BE2C (cell line): ENCODE measurements at places on chromosomes 2 and 18.

DNA sequence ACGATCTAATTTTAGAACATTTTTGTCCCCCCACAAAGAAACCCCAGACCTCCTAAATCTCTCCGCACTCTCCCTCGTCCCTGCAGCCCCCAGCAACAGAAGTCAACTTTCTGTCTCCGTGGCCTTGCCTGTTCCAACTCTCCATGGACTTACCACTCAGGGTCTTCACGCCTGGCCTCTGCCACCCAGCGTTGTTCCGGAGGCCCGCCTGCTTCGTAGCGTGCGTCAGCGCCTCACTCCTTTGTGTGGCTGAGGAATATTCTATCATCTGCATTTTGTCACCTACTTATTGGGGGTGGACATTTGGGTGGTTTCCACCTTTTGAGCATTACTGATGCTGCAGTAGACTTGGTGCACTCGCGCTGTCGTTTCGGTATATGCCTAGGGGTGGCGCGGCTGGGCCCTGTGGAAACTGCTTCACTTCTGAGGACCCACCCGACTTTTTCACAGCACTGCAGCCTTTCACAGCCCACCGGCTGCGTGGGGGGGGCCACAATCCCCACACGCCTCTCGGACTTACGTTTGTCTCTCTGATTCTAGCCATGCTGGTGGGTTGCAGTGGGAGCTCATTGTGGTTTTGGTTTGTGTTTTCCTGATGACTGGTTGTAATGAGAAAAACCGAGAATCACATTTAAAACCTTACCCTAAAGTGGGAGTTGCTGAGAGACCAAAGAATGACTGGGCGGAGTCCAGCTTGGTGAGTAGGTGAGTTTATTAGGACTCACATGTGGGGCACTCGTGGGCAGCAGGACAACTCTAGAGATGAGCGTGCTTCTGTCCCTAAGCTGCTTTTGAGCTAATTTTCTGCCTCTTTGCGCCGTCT lies 1.4 kb upstream of the HSBP1L1 start:
- DNase-seq = no peak

DNA sequence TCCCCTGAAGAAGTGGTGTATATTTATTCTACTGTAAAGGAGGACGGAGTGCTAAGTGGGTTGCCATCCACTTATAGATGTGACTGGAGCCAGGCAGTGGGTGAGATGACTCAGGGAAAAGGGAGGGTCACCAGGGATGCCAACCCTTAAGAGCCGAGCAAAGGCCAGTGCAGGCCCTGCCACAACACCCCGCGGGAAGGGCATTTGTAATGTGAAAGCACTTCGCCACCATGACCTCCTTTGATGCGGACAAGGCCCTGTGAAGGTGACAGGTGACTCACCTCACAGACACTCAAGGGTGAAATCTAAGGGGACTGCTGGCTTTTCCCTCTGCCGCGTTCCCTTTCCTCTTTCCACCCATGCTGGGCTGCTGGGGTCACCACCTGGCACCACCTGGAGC lies 50.2 kb upstream of the MRPL33 start:
- no peak for DNase-seq

GRCh38 chr2:210224591-210224940 lies 681 bp downstream of the ACADL start:
- DNase-seq = no peak

DNA sequence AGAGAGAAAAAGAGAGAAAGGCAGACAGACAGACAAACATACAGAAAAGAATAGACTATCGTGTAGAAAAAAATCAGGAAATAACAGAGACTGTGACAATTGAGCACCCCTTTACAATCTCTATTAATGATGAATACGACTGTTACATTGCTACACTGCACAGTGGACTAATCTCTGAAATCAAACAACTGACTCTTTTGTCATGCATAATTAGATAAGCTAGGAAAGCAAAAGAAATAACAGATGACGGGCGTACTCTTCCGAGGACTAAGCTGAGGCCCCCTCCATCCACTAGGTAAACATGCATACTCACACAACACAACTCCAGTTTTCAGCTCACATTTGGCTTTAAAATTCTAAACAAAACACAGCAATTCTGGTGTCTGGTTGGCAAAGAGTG lies 267.0 kb downstream of the NOL4 start:
- DNase-seq = no peak

GRCh38 chr18:21663578-21663977 lies 41.0 kb downstream of the ABHD3 start:
- no peak for DNase-seq

DNA sequence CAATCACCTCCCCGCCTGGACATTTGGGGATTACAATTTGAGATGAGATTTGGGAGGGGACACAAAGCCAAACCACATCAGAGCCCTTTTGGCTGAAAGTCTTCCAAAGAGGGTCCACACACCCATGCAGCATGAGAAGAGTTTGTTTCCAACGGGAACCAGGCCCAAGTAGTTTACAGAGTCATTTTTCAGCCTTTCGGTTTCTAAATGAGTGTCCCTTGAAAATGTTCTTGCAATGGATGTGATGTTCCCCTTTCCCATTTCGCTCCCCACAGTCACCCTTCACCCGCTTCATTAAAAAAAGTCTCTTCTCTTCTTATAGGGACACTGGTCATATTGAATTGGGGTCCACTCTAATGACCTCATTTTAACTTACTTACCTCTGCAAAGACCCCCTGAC lies 157.4 kb downstream of the ARL4C start:
- no peak for DNase-seq

DNA sequence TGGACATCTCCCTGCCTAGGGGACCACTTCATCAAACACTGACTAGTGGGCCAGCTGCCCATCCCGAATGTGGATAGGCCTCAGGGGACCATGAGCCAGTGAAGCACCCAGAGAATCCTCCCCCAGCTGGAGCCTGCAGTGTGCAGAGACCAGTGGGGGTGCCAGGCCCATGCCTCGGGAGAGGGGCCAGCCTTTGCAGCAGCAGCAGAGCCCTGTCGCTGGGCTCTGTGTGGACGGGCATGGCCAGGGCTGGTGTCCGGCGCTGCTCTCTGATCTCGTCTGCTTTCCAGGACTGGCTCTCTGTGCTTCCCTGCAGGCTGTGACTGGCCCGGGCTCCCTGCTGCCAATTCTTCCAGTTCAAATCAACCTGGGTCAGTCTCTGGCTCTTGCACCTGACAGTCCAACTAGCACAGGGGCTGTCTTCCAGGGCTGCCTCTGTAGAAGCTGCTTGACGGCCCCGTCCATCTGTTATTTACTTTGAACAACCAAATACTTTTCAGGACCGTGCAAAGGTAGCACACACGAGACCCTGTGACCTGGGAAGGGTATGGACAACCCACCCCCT lies 11.4 kb downstream of the KCNIP3 start:
- no peak for DNase-seq

- DNase-seq = no peak
Measured at GRCh38 chr2:235467588-235467987, 26.3 kb upstream of the AGAP1 start.

- no peak for DNase-seq
Measured at GRCh38 chr2:155748131-155748530, 584.4 kb downstream of the NR4A2 start.

DNA sequence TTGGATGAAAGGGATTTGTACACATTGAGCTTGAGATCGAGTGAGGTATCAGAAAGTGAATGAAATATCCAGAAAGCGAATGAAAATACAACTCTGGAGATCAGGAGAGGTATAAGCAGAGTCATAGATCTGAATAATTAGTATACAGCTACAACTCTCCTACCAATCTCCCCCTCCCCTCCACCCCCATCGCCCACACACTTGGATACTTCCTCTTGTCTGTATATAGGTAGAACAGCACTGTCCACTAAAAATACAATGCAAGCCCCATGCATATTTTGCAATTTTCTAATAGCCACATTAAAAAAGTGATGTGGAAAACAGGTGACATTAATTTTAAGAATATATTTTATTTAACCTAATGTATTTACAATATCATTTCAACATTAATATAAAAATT lies 23.7 kb upstream of the WIPF1 start:
- DNase-seq = no peak

- DNase-seq = no peak
Measured at GRCh38 chr2:12816379-12817306, 99.9 kb downstream of the TRIB2 start.

GRCh38 chr2:164841719-164842623 lies at the start of gene COBLL1:
TSS of gene COBLL1 (minus strand) at chr2:164841823. CDS start at chr2:164841196, 627 bp downstream.
- DNase-seq = peak; percentile 64

GRCh38 chr2:43541165-43541564 lies 54.7 kb downstream of the THADA start:
- DNase-seq = no peak

GRCh38 chr2:216410550-216410949 lies 1.7 kb upstream of the SMARCAL1 start:
- no peak for DNase-seq

DNA sequence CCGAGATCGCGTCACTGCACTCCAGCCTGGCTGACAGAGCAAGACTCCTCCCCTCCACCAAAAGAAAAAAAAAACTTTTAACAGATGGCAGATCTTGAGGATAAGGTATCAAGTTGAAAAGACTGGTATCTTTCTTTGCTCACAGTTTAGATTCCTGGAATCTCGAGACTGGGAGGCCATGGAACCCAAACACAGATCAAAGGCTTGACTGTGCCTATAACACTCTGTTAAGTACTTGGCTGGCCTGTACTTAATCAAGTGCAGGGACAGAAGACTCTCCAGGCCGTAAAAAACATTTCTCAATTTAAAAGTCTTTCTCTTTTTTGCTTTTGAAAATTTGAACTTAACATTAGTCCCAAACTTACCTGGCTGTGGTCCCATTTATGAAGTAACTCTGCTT lies 107.1 kb upstream of the ZNF516 start:
- DNase-seq = no peak

DNA sequence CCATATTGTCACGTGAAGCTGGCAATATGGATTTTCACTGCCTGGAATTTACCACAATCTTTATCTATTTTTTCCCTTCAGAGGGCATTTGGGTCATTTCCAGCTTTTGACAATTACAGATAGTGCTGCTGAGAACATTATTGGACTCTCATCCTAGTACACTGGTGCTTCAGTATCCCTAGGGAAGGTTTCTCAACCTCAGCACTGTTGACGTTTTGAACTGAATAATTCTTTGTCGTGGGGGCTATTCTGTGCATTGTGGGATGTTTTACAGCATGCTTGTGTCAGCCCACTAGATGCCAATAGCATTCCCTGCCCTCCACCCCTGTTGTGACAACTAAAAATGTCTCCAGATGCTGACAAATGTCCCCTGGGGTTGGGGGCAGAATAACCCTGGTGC lies 185.7 kb downstream of the TPGS2 start:
- DNase-seq = no peak

GRCh38 chr18:57051021-57051656 lies 95.7 kb upstream of the BOD1L2 start:
- no peak for DNase-seq

- no peak for DNase-seq
Measured at GRCh38 chr18:13565228-13565627, 161.1 kb downstream of the FAM210A start.

DNA sequence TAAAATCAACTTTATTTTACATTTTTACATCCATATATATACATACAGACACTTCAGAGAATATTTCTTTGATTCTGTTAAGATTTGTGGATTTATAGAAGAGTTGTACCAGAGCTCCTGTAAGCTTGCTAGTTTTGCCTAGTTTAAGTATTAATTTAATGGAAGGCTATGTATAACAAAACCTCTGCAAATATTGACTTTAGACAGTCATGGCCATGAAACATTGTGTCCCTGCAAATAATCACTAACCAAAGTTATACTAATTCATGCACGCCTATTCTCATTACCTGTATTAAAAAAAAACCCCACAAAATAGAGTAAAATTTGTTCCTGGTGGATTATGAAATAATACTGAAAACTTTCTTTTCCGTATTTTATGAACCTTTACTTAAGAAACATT lies 379.3 kb downstream of the CTNNA2 start:
- DNase-seq = no peak

GRCh38 chr2:56185582-56186046 lies 1.8 kb downstream of the CCDC85A start:
- no peak for DNase-seq

- no peak for DNase-seq
Measured at GRCh38 chr18:76882146-76882545, 59.8 kb downstream of the ZNF236 start.

DNA sequence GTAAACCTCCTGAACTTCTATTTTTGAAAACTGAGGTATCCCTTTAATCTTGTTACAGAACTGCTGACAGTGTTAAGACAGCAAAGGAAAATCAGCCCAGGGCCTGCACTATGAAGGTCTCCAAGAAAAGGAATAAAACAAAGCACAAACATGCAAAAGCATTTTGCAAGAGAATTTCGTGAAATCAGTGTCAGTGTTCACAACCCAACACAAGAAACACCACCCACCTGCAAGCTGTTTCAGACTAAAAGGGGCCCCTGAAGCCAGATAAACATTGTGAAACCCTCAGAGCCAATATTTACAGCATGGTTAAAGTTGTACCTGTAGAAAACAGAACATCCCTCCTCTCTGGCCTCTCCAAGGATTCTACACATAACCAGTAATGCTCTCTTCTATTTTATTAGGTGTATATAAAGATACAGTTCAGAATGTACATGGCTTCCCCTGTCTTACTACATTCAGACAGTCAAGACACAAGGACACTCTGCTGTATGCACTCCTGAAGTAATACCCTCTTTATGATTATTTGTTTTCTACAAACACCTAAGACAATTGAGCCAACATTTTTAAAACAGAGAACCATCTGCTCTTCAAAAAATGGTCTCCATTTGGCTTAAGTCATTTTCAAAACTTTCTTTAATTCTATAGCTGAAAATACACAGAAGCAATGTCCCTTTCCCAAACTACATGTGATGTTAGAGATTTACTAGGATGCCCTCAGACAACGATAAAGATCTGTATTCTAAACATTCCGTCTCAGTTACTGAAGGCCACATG lies 149.5 kb upstream of the ZFP36L2 start:
- DNase-seq = no peak

- DNase-seq = no peak
Measured at GRCh38 chr18:78664048-78664447, 315.6 kb upstream of the SALL3 start.

DNA sequence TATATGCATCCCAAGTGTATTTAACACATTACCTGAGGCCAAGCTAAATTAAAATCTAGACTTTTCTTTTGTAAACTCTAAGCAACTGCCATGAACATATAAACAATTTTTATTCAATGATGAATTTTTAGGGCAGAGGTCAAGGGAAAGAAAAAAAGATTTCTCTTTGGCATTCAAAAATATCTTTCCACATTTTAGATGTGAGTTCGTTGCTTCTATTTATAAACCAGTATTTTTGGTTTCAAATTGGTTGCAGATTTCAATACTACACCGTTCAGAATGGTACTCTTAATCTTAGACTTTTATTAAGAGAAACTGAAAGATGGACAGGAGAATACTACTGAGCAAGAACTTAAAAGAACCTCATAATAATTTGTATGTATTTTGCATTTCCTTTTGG lies 293.6 kb upstream of the CCDC68 start:
- no peak for DNase-seq

DNA sequence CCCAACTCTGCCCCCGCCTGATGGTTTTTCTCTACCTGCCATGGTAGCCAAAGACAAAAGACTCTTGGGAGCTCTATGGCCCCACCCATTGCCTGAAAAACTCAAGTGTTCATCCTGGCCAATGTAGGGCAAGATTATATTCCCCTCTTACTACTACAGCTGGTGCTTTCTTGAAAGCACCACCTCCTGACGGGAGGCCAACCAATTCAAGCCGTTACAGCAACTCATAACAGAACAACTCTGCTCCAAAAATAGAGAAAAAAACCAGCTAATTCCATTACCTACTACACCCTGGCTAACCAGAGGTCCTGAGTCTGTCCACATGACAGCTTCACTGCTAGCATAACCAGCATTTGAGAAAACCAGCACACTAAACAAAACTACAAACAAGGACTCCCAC lies 127.5 kb upstream of the GAREM1 start:
- DNase-seq = no peak
